ENCODE measurements at places on chromosomes 7 and 10. TPM values are rescaled to one million over a fixed set of nuclear protein-coding genes. Genes with fewer than 3 reads are reported as not detected.

DNA sequence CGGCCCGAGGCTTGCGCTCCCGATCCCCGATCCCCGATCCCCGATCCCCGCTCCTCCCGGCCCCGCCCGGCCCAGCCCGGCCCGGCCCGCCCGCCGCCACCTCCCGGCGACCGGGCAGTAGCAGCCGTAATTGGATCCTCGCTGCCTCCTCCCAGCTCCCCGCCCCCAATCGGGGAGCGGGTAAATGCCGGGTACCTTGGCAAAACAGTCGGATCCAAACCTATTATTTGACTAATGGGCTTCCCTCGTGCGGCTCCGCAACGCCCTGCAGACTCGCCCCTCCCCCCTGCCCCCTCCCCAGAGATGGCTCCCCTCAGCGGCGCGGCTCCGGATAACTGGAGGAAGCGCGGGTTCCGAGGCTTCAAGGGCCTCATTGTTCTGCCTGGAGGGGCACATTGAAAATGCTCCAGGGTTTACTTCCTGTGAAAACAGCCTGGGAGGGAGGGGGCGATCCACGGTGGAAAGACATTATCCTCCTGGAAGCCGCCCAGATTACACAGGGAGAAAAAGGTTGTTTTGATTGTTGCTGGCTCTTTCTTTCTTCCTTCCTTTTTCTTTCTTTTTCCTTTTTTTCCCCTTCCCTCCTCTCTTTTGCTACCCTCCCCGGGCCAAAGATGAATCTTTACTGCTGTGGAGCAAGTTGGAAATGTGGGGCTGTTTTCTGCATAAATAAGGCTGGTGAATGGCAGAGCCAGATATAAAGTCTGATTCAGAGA, 94.7 kb upstream of the ZMIZ1 start:
- peaks cover 41% of the 10 kb centered on the region for H3K4me1 ChIP-seq
- H3K27me3 ChIP-seq: no peaks in the 10 kb centered on the region
- peak; percentile 76 for DNase-seq
- peak overlapping the region; percentile 97 for H3K27ac ChIP-seq
- no peaks in the 10 kb centered on the region for H3K36me3 ChIP-seq

Gene MPP7
- 12.2 TPM for total RNA-seq

DNA sequence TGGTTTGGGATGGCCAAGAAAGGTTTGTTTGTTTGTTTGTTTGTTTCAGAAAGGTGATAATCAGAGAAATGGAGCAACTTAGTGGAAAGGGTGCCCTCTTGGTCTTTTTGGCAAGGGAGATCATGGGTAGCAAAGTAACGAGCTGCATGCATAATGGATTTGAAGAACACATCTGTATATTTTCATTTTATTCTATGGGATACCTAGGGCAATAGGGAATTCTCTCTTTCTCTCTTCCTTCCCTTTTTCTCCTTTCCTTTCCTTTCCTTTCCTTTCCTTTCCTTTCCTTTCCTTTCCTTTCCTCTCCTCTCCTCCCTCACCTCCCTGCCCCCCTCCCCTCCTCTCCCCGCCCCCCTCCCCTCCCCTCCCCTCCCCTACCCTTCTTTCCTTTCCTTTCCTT, 492.1 kb downstream of the NEBL start:
- DNase-seq: no peak
- H3K27ac ChIP-seq: no peak overlapping the region

DNA sequence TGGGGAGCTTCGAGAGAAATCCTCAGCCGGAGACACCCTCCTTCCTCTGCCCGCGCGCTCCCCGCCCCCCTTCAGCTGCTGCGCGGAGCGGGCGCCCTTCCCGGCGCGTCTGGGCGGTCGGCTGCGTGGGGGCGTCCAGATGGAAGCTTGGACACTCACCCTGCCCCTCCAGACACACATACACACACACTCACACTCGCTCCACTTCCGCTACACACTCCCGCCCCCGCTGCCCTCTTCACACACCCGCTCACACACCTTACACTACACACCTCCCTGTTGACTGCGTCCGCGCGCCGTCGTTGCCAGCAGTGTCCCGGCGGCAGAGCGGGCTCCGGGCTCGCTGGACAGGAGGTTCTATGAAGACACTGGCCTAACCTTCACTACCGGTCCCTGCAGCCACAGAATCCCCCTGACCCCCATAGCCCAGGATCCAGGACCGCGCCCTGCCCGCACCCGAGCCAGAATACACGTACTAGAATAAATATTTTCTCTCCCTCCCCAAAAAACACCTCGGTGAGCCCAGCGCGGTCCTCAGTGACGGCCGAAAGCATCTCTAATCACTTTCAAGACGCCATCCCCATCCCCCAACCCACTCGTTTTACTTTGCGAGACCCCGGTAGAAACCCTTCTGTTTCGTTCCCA, 1.1 kb upstream of the EGR2 start:
- H3K27ac ChIP-seq: peak overlapping the region; percentile 86
- H3K4me3 ChIP-seq: peak overlapping the region; percentile 69
- peaks cover 21% of the 10 kb centered on the region for H3K27me3 ChIP-seq
- H3K4me1 ChIP-seq: peaks cover 30% of the 10 kb centered on the region

Gene LRGUK
- total RNA-seq: 0.78 TPM

Gene TAS2R5
- total RNA-seq: 0.99 TPM

- no peak overlapping the region for H3K4me3 ChIP-seq
- no peak for DNase-seq
- no peaks in the 10 kb centered on the region for H3K27me3 ChIP-seq
- no peaks in the 10 kb centered on the region for H3K36me3 ChIP-seq
- H3K27ac ChIP-seq: peak overlapping the region; percentile 40
Measured at GRCh38 chr10:60236869-60237524, 152.7 kb downstream of the ANK3 start.

DNA sequence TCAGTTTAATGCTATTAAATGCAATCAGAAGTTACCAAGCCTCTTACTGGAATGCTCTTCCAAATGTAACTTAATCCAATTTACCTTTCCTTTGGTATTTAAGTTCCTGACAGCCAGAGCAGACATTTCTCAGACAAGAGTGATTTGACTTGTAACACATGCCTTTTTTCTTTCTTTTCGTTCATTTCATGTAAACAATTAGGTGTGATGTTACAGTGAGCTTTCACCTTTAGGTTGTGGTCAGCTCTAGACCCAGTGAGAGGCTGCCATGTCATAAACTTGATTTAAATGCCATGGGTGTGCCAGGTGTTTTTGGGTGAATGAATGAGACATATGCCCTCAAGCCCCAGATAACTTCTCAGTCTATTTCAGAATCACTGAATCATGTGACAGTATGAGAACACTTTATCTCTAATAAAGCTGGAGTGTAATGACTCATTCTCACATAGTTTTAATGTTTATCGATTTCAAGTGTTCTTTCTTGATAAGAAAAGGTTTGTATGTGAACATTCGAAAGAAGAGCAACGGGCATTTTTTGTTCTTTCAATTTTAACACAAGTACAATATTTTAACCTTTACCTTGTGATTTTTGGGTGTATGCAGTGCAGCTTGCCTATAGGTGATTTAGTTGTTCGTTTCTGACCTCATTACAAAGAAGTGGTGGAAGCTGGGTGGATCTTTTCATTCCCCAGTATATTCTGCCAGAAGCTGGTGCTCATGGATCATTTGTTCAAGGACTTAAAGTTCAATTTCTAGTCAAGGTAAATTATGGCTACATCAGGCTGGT, 61.5 kb downstream of the CHN2 start:
- no peaks in the 10 kb centered on the region for H3K27me3 ChIP-seq
- H3K4me1 ChIP-seq: peaks cover 47% of the 10 kb centered on the region
- no peaks in the 10 kb centered on the region for H3K36me3 ChIP-seq
